ENCODE measurements at places on chromosomes 6 and 20.

DNA sequence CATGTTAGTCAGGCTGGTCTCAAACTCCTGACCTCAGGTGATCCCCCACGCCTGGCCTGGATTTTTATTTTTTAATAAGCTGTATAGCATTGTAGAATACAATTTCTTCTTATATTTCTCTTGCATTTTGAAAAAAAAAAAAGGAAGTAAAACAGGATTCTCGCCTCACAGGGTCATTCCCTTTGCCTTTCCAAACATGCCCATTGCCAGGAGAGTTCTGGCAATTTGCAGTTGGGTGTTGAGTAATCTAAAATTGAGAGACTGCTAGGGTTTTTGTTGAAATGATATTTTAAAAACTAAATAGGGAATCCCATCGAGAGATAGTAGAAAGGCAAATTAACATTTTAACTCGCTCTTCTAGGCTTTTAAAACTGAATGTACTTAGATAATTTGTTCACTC, 196.1 kb downstream of the JARID2 start:
- no peak for DNase-seq

DNA sequence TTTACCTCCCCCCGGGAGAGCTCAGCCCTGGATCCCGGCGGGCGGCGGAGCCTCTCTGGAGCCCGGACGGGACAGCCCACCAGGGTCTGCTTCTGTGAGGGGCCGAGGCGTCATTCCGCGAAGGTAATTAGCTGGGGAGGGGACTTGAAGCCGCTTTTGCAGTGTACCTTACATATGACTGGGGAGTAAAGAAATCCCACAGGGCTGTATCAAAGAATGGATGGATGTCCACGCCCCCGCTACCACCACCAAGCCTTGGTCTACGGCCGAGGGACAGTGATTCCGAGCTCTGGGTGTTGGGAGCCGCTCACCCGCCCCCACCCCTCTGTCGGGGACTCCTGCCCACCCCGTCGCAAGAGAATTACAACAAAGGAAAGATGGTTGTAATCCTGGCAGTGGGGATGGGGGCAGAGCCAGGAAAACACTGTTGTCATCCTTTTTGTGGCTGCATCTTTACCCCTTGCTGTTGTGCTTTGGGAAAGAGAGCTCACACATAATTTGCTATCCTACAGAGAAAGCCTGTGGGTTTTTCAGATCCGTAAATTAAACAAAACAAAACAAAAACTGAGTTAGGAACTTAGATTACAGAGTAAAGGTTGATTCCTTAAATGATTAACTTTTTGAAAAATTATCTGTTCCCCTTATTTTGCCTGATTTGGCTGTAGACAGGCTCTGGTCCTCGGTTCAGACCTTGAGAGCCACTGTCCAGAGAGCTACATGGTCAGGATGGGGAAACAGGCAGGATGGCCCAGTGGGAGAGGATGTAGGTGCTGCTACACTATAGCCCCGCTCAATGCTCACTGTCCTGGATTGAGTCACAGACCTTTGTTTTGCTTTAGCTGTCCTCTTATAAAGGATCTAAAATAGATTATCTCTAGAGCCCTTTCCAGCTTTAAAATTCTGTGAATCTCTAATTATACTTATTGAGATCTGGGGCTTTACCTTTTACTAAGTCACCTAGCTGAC, 997 bp upstream of the FBXO30 start:
- DNase-seq, result peak; percentile 24

- DNase-seq, result no peak
Observed at GRCh38 chr20:18578581-18578980, 9.3 kb upstream of the DTD1 start.

GRCh38 chr20:57244627-57245214, 21.7 kb downstream of the BMP7 start:
- DNase-seq, result no peak

- no peak for DNase-seq
Observed at GRCh38 chr20:62656197-62656918, 14.1 kb downstream of the SLCO4A1 start.

- no peak for DNase-seq
Observed at GRCh38 chr20:24199501-24199900, 210.9 kb upstream of the GGTLC1 start.

- DNase-seq, result no peak
Observed at GRCh38 chr6:43973357-43973756, 153.9 kb downstream of the MRPL14 start.

DNA sequence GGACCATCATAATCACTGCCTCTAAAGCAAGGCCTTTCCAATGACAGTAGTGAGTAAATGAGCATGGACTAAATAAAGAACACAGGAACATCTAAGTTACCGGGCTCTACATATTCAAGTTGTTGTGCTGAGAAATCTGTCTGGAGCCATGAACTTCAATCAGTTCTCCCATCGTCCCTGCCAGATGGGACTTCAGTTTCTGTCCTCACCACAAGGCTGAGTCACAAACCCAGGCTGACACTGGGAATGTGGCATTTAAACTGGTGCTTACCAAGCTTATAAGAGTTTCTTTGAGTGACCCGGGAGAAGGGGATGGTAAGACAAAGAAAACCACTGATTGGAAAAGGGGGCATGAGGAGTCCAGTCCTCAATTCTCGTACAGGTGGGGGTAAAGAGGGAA, 497.0 kb downstream of the MAFB start:
- no peak for DNase-seq

GRCh38 chr6:39224523-39225182, 4.6 kb downstream of the KCNK5 start:
- DNase-seq, result no peak

GRCh38 chr6:10837009-10837621, 1.2 kb downstream of the MAK start:
- no peak for DNase-seq

DNA sequence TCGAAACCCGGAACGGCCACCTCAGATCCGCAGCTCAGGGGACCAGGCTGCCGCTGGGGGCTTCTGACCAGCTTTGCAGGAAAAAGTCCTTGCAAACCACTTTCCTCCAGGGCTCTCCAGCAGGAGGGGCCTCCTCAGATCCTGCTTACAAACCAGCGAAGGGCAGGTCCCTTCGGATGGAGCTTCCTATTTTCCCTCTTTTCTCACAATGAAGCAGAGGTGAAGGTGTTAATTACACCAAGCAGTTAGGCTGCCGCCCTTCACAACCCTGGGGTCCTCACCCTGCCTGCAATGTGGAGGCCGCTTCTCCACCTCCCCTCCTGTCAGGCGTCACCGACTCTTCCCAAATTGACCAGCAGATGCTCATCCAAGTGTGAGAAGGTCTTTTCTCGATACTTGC, 5.7 kb downstream of the ARHGAP40 start:
- DNase-seq, result no peak

- DNase-seq, result no peak
Observed at GRCh38 chr6:36114798-36115408, 15.4 kb upstream of the MAPK13 start.

GRCh38 chr20:50918403-50918802, 12.8 kb downstream of the ADNP start:
- no peak for DNase-seq

GRCh38 chr6:22194188-22194921, 102.5 kb downstream of the PRL start:
- DNase-seq, result no peak

GRCh38 chr20:62772990-62773844, 23.1 kb upstream of the MRGBP start:
- DNase-seq, result no peak

GRCh38 chr20:38278763-38279162, 18.2 kb upstream of the KIAA1755 start:
- no peak for DNase-seq

- DNase-seq, result no peak
Observed at GRCh38 chr6:11592294-11592906, 54.9 kb downstream of the TMEM170B start.
